ENCODE measurements at places on chromosomes 2 and 18.

GRCh38 chr2:204344119-204344518 lies 201.2 kb upstream of the PARD3B start:
- DNase-seq: no peak

DNA sequence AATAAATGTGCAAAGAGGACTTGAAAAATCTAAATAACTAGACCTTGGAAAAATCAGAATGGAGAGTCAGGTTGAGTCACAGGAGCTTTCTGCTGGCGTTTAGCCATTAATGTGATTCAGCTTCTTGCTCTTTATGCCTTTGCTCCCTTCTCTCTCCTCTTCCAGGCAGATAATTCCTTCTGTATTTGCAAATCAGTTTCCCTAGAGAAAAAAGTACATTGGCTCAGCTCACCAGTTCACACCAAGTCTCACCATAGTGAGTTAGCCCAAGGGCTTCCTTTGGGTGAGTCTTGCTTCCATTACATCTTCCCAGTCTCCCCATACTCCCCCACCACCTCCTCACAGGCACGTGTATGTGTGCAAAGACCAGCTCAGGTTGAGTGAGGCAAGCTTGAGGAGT lies 73.6 kb downstream of the CYBRD1 start:
- DNase-seq: no peak

DNA sequence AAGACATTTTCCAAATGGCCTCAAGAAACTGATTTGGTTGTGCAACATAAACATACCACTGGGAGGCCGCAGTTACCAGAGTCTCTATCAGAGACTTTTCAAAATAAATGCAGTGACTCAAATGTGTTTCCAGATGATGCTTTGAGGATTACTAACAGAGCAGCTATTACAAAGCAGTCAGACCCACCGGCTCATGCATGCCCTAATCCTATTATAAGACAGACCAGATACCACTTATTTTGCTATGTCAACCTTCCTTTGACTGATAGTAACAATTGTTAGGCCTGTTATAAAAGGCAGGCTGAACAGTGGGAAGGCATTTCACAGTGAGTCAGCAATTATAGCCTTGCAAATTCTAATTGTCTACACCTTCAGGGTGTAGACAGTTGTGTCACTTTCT lies 217.7 kb downstream of the LRRTM1 start:
- no peak for DNase-seq

DNA sequence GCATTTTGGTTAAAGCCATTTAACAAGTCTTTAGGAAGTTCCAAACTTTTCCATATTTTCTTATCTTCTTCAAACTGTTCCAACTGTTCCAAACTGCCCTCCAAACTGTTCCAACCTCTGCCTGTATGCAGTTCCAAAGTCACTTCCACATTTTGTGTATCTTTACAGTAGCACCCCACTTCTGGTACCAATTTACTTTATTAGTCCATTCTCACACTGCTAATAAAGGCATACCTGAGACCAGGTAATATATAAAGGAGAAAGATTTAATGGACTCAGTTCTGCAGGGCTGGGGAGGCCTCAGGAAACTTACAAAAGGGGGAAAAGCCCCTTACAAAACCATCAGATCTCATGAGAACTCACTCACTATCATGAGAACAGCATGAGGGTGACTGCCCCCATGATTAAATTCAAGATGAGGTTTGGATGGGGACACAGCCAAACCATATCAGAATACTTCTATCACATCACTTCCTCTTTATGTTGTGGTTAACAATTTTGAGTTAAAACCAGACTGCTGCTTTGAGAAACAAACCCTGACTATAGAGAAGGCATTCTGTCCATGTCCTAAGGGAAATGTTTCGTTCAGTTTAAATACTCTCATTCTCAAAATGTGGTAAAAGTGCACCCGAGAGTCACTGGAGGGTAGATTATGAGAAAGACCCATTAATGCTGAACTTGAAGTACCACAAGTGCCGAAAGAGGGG lies 11.0 kb downstream of the IL18R1 start:
- no peak for DNase-seq

GRCh38 chr2:68412127-68412819 lies 47.2 kb downstream of the PLEK start:
- DNase-seq: no peak

GRCh38 chr2:108641756-108642155 lies 77.5 kb upstream of the RANBP2 start:
- DNase-seq: no peak

DNA sequence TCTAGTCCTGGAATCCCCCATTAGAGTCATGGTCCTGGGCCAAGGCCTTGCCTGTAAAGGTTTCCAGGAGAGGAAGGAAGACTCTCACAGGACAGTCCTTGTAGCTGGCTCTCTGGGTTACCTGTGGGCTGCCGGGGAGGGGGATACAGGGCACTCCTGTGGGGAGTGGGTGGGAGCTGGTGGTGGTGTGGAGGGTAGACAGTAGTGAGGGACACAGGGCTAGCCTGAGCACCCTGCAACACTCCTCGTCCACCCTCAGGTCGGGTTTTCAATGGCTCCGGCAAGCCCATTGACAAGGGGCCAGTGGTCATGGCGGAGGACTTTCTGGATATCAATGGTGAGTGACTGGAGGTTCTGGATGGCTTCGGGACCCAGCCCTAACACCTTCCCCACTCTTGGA lies 19.7 kb upstream of the ANKRD53 start:
- DNase-seq: no peak

GRCh38 chr2:174931724-174932123 lies 73.5 kb downstream of the CHN1 start:
- no peak for DNase-seq

DNA sequence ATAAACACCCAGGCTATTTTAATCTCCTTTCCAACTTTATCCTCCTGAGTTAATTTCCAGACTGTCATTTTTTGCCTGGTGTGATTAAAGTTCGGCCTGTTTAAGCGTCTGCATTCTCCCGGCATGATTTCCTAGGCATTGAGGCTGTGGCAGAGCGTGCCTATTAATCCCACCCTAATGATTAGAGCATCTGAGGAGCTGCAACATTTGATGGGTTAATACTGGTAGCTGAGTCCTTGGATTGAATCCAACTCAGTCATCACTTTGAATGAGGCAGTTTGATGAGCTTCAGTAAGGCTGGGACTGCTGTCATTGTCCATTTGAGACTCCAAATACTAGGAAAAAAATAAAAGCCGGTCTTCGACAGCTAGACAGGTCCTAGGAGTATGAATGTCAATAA lies 882.5 kb downstream of the SLC4A3 start:
- DNase-seq: no peak

- DNase-seq: no peak
Observed at GRCh38 chr2:165872101-165872791, 78.2 kb upstream of the GALNT3 start.

DNA sequence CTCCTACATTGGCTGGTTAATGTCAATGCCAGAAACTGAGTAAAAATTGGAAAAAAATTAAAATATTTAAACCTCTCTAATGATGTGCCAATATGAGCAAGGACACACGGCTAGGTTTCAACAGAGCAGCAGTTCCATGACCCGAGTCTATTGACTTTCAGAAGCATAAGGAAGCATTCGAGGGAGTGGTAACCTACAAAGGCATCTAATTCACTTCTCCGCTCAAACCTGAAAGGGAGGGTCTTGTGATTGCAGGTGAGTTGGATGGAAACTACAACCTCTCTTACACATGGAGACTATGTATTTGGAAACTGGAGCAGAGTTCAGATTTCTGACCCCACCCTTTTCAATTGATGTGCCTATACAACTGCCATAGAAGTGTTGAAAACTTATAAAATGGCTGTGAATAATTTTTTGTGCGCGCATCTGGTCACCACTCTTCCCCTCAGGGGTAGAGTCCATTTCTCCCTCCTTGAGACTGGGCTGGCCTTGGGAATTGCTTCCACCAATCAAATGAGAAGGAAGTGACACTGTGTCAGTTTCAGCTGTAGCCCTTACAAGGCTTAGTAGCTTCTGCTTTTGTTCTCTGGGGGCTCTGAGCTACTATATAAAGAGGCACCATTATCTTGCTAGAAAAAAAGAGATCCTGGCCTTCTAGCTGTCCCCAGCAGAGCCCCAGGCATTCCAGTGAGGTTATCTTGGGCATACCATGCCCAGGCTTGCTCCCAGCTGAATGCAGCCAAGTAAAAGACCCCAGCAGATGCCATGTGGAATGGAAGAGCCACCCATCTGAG lies 278.0 kb downstream of the EPHA4 start:
- no peak for DNase-seq

DNA sequence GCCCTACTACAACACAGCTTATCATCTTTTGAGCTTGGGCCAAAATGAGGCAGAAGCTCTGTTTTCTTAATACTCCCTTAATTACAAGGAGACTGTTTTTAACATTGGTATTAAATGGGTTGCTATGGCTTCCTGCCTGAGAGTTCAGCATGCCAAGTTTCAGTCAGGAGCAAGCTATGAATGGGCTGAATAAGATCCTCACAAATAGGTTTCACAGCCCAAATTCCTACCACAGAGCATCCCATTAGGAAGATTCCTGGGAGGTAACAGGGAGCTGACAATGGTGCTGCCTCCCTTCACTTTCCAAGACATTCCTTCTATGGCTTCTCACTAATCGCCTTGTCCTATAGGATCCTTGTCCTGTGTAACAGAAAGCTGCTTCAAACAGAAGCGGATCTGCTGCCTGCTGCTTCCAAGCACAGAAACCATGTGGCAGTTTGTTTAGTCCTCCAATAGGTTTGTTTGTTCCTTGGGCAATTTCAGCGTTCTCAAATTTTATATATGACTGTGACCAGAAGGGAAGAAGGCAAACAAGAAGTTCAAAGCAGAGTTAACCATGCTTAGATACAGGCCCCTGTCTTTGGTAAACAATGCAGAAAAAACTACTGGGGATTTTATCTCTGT lies 70.9 kb downstream of the NCKAP5 start:
- DNase-seq: peak; percentile 32

DNA sequence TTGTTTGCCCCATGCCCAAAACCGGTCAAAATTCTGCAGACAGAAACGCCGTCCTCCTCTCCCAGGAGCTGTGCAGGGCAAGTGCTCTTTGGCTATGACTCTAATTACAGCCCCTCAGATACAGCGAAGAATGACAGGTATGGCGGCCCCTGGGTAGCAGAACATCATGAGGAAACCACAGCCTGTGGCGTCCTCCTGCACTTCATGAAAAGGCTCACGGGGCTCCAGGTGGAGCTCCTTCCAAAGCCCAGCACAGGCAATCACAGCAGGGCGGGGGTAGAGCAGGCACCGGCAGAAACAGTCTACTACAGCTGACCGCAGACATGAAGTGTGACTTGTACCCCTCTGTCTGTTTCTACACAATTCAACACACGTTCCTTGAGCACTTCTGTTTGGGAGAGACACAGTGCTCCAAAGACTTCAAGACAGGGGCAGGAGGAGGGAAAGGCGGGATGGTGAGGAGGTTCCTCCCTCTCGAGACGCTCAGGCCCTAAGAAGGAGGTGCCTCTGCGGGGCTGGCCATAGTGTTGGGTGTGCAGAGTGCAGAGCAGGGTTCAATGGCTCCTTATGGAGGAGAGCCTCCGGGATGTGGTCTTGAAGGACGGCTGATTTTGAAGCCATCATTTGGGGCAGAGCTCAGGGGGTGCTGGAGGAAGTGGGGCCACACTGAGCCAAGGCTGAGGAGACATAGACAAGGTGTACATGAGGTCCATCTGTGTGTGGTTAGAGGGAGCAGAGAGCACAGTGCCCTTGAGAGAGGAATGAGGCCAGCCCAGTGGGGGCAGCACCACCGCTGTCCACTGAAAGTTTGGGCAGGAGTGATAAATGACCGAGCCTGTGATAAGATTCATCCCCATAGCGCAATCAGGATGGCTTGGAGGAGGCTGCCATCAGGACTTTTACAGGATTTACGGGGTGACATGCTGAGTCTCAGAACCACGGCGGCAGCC lies 468.3 kb downstream of the EIPR1 start:
- no peak for DNase-seq

- no peak for DNase-seq
Observed at GRCh38 chr2:232321156-232321816, 57.3 kb upstream of the ALPP start.

DNA sequence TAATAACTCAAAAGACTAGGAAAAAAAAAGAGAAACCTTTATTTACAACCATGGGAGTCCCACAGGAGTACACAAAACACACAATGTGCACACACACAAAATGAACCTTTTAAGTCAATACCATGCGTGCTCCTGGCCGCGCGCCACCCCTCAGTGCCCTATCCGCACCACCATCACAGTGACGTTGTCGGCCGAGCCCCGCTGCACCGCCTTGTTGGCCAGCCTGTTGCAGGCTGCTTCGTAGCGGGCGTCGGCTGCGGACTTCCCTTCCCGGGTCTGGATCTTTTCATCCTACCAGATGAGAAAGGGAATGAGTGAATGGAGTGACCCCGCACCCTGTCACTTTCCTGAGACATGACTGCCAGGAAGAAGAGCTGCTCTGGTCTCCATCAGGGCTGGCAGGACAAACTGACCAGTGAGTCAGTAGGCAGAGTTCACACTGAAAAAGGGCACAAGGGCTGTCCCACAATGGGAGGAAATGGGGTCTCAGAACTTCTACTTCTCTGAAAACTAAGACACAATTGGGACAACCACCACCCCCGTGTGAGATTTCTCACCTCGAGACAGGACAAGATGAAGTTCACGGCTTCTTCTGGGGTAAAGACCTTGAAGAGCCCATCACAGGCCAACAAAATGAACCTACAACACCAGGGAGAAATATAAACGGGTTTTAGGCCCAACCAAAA lies 11.8 kb downstream of the ERFE start:
- no peak for DNase-seq

DNA sequence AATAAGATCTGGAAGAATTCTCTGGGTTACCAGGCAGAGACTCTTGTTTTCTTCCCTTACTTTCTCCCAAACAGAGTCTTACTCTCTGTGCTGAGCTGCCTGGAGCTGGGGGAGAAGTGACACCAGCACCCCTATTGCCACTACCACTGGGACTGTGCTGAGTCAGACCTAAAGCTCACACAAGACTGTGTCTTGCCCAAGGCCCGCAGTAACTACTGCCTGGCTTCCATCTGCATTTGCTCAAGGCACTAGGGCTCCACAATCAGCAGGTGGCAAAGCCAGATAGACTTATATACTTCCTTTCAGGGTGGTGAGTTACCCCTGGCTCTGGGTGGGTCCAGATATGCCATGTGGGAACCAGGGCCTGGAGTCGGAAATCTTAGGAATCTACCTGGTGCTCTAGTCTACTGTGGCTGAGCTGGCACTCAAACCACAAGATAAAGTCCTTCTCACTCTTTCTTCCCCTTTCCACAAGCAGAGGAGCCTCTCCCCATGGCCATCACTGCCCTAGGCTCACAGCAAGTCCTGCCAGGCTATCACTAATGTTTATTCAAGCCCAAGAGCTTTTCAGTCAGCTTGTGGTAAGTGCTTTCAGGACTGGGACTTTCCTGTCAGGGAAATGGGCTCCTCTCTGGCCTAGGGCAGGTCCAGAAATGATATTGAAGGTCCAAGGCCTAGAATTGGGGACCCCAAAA lies 27.6 kb upstream of the SERPINB2 start:
- no peak for DNase-seq

- no peak for DNase-seq
Observed at GRCh38 chr18:39318008-39318407, 1752.4 kb upstream of the CELF4 start.

DNA sequence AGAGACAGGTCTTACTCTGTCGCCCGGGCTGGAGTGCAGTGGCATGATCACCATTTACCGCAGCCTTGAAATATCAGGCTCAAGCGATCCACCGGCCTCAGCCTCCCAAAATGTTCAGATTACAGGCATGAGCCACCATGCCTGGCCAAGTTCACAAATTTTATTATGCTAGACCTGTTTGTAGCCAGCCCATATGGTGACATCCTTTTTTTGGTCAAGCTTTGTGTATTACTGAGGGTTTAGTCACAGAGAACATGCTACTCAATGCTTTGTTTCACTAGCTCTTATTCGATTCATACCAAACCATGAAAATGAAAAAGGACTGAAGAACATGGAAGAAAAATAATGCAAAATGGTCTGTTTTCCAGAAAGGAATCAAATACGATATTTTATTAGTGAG lies 41.4 kb downstream of the DGKD start:
- DNase-seq: no peak
